Stimulated activated CD4-positive, alpha-beta T cell treated with anti-CD3 and anti-CD28 coated beads, Interleukin-15, amount 100 ng/mL, for 1 hour (primary cell): ENCODE measurements at places on chromosomes 4 and X.

GRCh38 chr4:149029056-149029651, 586.9 kb upstream of the NR3C2 start:
- no peak for DNase-seq

DNA sequence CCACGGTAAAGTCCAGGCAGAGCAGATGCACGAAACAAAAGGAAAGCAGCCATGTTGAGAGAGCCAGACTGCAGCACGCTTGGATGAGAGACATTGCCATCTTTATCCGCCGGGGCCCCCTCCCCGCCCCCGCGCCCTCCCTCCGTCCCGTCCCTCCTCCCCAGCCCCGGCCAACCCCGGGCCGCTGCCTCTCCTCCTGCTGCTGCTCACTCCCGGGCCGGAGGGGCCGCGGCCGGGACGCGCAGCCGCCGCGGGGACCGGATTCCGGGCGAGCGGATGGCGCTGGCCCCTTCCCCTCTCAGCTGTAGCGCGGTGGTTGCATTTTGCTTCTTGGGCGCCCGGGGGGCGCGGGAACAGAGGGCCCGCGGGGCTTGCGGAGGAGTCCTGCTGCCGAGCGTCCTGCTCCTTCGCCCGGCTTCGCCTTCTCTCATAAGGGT, 542 bp downstream of the RNF150 start:
- no peak for DNase-seq

GRCh38 chr4:1642196-1642951, 41.7 kb downstream of the FAM53A start:
- no peak for DNase-seq

- DNase-seq: no peak
Observed at GRCh38 chr4:118904418-118904817, 15.8 kb downstream of the SYNPO2 start.

DNA sequence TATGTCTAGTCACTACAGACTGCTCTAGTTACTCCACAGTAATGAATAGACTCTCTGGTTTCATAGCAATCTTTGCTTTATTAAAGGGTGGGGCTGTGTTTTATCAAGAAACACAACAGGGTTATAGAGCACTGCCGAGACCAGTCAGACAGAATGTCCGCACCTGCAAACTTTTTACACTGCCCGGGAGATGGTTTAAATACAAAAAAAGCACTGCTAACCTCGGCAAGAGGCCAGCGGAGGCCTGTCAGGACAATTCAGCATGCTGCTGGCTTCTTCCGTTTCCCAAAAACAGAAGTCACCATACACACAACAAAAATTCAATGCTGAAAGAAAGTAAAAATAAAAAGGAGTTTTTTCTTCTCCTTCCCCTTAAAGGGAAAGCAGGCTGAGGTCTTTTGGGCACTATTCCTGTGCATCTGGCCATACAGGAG, 67.4 kb downstream of the IRF2 start:
- DNase-seq: no peak

DNA sequence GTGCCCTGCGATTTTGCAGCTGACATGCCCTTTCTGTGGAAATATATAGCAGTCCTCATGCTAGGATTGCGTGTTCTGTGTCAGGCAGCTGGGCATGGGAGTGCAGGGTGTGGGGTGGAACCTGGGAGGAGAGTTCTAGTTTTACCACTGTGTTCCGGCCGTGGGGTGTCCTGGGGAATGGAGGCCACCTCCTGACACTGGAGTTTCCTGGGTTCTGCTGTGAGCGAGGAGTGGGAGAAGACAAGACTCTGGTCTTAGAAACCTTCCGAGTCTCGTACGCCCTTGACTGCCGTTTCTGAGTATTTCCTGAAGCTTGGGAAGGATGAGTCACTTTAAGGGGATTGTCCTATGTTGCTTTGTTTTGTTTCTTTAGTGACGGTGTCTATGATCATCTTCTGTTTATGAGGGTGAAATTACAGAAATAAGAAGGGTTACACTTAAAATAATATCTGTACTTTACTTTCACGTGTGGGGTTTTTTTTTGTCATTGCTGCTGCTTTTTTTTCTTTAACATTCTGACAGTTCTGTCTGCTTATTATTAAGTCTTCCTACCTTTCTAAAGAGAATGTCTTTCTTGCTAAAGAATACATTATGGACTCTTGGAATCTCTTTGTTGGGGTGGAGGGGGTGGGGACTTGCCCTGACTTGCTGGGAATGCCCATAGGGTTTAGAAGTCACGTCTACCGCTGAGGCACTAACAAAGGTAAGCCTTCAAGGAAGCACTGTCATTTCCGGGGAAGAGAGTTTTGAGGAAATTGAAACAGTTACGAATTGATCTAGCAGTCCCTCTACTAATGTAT, 19.1 kb downstream of the CD99 start:
- DNase-seq: no peak

DNA sequence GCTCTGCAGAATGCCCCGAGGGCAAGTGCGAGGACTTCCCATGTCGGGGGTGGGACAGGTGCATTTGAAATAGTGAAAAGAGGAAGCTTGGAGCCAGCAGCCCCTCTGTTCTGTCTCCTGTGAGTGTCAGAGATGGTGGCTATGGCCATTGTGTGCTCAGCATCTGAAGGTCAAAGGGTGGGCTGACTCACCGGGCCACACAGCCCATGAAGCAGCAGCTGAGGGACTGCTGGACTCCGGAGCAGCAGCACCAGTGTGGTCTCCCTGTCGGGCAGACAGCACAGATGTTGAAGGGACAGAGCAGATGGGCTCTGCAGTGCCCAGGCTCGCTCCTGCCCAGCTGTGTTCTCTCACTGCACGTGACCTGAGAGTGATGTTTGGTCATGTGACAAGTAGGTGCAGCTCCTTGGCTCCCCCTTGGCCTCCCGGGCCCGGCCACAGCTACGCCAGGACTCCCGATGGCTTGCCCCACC, 53.5 kb downstream of the TBC1D14 start:
- DNase-seq: no peak

DNA sequence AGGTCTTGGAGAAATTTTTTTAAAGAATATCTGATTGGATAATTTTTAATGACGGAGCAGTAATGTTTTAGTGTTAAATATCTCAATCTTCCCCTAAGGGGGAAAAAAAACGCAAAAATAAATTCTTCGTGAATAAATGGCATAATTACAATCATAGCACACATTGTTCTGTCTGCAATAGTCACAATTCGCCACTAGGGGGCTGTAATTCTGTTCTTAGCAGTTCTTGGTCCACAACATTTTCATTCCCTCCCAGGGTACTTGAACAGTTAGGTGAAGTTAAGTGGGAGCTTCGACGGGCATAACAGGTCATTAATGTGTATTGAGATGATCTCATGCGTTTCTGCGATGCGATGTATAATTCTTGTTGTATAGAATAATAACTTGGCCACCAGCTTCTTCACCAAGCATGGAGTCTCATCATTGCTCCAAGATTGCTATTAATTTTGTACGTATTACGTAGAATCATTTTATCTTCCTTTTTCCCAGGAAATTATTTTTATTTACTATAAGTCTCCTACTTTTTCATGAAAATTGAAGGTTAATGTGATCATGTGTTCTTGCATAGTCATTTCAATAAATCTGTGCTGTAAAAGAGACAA, 27.2 kb downstream of the HTR2C start:
- DNase-seq: no peak

- DNase-seq: no peak
Observed at GRCh38 chrX:109990582-109991276, 12.2 kb upstream of the TMEM164 start.

DNA sequence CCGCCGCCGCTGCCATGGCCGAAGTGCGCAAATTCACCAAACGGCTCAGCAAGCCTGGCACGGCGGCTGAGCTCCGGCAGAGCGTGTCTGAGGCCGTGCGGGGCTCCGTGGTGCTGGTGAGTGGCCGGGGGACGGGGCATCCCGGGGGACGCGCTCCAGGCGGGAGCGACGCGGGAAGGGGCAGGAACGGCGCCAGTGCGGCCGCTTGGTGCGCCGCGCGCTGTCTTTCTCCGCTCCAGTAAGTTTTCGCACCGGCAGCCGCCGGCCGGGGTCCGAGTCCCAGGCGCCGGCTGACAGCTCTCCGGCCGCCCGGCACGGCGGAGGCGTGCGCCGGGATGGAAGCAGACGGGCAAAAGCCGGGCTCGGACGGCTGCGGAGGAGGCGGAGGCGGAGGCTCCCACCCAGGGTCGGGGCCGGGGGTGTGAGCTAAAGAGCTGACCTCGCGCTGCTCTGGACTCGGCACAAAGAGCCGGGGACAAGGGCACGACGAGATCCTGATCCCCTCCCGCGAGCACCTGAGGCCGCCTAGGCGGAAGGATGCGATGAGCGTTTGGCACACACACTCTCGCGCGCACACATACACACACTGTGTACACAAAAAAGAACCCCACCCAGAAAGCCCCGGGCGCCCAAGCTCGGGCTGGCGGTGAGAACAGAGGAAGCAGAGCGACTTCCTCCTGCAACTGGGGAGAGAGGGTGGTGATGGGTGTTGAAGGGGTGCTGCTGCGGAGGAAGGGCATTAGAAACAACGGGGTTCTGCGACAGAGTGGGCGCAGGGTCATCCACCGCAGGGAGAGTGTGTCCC, 545 bp downstream of the DOCK11 start:
- peak; percentile 58 for DNase-seq

GRCh38 chrX:150060406-150060805, 122.1 kb upstream of the EOLA2 start:
- DNase-seq: no peak

- no peak for DNase-seq
Observed at GRCh38 chrX:81259714-81260395, 58.0 kb downstream of the SH3BGRL start.

DNA sequence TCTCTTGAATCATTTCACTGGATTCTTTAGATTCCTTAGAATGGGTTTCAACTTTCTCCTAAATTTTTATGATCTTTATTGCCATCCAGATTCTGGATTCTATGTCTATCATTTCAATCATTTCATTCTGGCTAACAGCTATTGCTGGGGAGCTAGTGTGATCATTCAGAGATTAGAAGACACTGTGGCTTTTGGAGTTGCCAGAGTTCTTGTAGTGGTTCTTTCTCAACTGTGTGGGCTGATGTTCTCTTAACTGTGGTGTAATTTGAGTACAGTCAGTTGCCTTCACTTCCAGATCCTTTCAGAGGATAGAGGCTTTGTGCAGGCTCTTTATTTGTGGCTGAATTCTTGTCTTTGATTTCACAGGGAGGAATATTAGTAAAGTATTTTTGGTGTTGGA, 12.1 kb upstream of the CSN2 start:
- DNase-seq: no peak

DNA sequence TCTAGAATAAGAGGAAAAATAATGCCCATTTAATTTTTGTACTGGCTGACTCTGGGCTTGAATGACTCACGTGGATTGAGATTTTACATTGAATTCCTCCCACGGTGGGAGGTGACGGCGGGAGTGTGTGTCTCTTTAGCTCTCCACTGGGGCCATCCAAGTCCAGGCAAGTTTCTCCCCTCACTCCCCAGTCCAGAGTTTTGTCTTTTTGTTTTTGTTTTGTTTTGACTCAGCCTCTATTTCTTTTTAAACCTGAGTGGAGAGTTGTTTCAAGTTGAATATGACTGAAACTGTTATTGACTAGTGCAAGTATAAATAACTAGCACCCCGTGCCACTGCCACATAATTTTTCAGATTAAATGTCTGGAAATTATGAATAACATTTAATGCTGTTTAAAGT, 13.6 kb downstream of the CHST7 start:
- DNase-seq: no peak

DNA sequence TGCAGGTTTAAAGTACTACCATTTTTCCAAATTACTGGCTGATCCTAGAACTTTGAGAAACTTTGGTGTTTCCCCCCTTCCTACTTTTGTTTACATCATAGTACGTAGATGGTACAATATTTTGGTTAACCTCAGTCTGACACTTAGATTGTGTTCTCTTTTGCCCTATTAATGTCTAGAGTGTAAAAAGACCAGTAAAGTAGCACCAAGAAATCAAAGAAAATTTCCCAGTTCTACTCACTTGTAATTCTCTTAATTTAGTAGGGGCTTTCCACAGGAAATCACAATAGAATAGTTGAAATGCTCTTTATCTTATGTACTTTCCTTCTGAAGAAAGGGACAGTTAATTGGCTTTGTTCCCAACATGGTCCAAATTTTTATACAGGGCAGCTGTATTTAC, 51.6 kb downstream of the NFKB1 start:
- DNase-seq: no peak

GRCh38 chrX:53269536-53270107, 11.8 kb downstream of the IQSEC2 start:
- DNase-seq: no peak

DNA sequence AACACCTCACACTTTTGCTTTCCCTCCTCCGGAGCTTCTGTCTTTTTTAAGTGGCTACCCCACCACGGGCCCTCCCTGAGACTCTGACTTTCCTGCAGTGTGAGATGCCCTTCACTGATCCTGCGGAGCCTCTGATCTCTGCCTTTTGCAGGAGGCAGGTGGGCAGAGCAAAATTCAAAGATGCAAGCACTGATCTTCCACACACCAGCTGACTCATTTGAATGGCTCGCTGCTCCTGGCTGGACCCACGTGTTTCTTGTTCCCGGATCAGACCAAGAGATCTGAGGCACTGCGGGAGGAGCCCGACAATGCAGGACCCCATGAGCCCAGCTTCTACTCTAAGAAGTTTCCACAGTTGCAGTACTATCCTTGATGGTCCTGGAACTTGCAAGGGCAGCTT, 1607.9 kb upstream of the TENM3 start:
- no peak for DNase-seq

DNA sequence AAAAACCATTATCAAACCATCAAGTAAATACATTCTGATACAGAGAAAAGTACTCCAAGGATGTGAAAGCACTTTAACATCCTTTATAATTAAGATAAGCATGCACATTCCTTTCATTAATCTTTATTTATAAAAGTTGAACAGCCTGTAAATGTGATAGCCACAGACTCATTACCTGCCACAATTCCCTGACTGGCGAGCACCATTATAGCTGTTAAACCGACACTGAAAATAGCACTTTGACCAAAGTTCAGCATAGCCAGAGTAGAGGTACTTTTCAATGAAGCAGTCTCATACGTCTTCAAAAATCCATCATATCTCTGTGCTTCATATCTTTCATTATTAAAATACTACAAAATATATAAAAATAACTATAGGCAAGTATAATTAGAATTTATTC, 84.7 kb downstream of the ABCB7 start:
- DNase-seq: no peak

GRCh38 chr4:40734497-40734896, 15.3 kb upstream of the NSUN7 start:
- no peak for DNase-seq
